GM13976 (cell line): ENCODE measurements at places on chromosomes 1 and 21.

DNA sequence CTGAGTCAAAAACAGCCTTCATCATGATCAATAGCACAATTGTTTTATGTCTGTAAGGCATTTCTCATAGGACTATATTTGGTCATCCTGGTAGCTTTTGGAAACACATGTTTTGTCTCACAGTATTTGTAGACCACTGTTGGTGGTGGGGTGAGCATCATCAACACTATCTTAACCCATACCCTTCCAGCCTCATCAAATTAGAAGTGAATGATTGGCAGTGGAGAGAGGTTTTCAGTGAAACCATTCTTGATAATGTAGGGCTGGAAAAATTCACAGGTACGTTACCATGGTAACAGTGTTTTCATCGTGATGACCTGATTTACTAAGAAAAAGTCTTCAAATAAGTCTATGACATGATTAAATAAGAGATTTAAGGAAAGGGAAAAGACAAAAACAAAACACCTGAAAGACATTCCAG lies 45.3 kb upstream of the C1orf105 start:
- no peak for DNase-seq

- DNase-seq: no peak
These were observed 6.9 kb upstream of the MX1 start for GRCh38 chr21:41418956-41419680.

DNA sequence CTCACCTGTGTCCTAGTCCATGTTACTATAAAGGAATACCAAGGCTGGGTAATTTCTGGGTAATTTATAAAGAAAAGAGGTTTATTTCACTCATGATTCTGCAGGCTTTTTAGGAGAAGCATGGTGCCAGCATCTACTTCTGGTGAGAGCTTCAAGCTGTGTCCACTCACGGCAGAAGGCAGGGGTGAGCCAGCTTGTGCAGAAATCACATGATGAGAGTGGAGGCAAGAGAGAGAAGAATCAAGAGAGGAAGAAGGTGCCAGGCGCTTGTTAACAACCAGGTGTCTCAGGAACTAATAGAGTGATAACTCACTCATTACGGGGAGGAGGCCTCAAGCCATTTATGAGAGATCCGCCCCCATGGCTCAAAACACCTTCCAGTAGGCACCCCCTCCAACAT lies 67.5 kb upstream of the CD34 start:
- DNase-seq: no peak

GRCh38 chr1:160607011-160607671 lies 27.8 kb upstream of the CD84 start:
- peak; percentile 46 for DNase-seq

DNA sequence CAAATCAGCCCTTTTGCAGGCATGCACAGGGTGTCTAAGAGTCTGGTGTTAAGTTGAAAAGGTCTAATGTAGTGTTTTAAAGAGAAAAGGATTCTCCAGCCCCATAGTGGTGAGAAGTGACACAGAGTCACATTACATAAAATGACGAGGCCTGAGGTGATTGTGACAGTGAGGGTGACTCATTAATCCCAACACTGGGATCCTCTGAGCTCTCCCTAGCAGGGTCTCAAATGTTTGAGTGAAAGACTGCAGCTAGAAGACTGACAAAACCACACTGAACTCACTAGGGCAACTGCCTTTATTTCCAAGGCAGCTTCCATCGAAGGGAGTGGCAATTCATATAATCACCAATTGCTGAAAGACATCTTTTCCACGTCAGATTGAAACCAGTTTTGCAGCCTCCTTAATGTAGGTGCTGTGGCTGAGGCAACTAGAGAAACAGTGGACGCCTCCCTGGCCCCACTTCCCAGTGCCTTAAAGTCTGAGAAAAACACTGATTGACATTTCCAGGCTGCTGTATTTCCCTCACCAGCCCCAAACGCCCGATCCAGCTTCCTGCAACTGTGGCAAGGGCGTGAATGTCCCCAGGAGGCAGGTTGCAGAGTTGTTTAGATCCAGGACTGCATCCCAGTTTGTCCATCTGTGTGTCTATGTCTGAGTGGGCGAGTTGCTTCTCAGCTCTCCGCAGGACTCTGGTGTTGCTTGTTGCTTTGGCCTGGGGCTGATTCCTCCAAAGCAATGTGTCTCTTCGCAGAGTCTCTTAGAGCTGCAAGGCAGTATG lies 81.4 kb downstream of the RUNX1 start:
- DNase-seq: no peak

DNA sequence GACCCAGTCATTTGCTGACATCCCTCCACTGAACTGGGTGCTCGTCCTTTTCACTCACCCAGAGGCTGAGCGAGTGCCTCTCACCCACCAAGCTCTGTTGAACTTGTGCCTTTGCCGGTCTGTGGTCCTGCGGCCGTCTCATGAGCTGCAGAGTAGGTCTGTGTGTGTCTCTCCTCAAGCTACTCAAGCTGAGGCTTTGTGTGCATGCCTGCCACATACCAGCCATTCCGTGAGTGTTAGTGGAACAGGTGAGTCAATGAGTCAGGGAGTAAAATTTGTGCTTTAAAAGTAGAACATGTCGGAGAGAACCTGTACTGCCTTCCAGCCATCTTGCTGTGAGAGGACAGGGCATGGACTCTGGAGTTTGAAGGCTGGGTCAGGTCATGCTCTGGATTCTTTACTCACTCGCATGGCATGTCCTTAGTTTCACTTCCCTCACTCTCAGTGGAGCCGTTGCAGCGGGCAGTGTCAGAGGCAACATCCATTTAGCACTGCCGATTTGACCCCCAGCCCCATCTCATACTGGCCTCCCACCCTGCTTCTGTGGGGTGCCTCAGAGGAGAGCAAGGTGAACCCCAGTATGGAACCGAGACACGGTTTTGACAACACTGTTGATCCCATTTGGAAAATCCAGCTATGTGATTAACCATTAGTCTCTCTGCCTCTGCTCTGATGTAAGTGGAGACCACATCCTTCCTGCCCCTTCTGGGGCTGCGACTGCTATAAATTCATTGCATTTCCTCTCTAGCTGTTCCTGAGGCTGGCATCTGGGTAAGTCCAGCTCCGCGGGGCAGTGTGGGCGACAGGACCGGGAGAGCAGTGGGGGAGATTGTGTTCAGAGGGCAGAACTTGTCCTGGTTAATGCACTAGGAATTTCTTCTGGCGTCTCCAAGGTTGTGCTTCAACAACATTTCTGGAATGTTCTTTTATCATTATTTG lies at the start of gene NLRP3:
Gene NLRP3 (plus strand): TSS at position 751 of the 939 bp plus-strand sequence. CDS start 2,628 bp downstream, outside the sequence.
- no peak for DNase-seq

DNA sequence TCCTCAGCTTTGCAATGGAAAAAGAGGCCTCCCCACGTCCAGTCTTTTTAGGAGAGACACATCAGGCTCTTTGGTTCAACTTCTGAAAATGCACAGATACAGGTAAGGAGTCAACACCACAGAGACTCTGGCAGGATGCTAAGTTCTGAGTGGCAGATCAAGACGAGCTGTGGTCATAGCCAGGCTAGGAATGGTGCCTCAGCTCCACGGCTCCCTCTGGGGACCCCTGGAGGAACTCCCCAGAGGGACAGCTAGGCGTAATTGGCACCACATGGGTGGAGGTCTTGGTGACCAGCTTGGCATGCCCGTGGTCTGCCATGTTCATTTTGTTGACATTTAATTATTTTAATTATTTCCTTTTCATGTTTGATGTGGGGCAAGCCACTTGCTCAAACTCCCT lies 206.1 kb downstream of the KAZN start:
- no peak for DNase-seq

DNA sequence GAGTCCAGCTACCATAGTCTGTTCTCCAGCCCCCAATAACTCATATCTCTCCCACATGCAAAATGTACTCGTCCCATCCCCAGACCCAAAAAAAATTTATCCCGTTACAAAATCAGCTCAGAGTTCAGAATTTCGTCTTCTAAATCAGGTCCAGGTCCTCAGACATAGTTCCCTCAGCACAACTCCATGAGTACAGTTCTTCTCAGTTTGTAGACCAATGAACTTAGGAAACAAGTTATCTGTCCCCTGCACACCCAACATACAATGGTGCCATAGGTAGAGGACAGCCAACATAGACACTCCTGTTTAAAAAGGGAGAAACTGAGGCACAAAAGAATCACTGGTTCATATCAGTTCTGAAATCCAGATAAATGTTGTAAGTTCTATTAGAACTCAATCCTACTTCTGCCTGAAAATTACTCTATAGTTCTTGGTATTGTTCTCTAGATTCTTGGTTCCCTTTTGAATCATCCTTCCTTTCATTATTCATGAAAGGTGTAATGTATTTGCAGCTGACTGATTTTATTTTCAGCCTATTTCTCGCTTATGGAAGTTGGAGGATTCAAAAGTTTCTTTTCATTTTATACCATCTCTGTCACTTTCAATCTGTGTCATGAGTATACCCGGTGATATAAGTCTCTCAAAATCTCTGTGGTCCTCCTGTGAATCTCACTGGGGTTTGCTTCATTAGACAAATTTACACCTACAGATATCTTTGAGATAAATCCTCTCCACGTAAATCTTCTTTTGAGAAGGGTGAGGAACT lies 75.8 kb upstream of the TSPAN2 start:
- DNase-seq: no peak

GRCh38 chr21:44013380-44014088 lies 1.4 kb downstream of the TRAPPC10 start:
- DNase-seq: no peak
